ENCODE measurements at places on chromosomes 3 and 15.

DNA sequence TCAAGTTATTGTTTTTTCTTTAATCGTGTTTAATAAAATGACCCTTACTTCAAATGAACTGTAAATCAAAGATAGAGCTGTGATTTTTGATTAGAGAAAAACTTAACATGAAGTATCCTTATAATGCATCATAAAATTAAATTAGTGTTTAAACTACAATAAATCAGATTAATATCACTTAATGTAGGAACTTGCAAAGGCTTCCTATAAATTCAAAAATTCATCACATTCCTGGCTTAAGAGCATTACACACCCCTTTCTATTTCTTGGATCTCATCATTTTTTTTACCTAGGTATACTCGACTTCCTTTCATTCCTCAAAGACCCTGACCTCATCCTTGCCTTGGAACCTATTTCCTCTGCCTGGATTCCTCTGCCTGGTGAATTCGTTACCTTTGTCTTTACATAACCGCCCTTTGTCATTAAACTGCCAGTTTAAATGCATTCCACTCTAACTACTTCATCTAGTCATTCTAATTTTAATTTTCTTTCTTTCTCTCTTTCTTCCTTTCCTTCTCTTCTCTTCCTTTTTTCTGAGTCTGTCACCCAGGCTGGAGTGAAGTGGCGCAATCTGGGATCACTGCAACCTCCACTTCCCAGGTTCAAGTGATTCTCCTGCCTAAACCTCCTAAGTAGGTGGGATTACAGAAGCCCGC is 1244.5 kb downstream of the OTOL1 start:
- DNase-seq = no peak

DNA sequence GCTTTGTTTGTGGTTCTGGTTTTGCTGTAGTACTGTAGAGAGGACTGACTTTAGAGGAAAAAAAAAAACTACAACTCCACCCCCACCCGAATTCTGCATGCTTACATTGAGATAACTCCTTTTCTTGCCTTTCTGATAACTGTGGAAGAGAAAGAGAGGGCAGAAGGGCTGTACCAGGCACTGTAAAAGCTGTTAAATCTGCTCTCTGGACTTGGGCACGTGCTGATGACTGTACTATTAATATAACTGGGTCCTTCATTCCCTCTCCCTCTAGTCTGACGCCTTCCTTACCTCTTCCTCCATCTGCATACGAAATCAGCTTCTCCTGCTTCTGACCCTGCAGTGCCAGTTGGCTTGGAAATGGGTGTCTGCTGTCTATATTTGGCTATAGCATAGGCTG is 15.0 kb downstream of the MAPKBP1 start:
- no peak for DNase-seq

GRCh38 chr3:148997623-148998022 is 6.3 kb downstream of the GYG1 start:
- DNase-seq = no peak

DNA sequence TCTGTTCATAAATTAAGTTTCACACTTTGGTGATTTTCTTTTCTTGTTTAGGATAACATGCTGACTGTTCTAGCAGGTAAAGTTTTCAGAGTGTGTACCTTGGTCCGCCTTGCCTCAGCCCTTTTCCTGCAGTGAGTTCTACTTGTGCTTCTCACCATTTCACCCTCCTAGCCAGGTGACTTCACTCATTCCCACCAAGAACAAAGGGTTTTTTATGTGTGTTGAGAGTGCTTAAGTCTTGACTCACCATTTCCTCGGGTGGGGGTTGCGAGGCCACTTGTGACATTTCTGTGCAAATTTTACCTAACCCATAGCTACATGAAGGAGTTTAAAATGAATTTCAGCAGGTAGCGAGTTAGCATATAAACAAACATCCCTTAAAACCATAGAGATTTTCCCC is 81.4 kb downstream of the C3orf38 start:
- no peak for DNase-seq
